ENCODE measurements at places on chromosomes 5 and 9.

GRCh38 chr5:83955916-83956315 is 235.3 kb upstream of the HAPLN1 start:
- DNase-seq, result no peak

DNA sequence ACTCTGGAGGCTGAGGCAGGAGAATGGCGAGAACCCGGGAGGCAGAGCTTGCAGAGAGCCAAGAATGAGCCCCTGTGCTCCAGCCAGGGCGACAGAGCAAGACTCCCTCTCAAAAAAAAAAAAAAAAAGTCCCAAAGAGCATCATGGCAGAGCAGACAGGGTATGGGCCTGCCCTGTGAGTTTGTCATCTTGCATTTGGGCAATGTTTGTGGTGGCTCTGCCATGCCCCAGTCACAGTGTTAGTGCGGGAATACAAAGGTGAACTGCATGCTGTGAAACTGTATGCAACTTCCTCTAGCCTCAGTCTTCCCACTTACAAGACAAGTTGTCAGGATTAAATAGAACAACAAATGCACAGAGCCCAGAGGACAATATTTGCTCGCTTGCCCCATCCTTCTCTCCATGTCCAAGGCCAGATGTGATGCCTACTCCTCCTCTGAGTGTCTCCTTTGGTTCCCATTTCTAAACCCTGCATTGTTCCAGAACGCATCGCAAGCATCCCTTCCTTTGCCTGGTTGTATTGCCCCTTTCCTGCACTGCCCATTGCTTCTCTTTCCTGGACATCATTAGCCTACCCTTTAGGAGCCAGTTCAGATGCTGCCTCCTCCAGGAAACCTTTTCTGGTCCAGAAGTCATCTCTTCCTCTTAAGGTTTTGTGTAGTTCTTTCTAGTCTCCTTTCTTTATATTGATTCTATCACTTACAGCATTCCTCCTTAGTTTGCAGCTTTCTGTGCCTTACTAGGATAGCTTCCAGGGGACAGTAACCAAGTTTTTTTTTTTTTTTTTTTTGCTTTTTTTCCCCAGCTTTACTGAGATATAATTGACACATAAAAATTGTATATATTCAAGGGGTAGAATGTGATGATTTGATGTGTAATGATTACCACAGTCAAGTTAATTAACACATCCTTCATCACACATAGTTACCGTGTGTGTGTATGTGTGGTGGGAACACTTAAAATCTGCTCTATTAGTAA is 69.0 kb upstream of the TNFAIP8 start:
- DNase-seq, result no peak

- no peak for DNase-seq
Measured at GRCh38 chr5:118967059-118967508, 21.3 kb downstream of the DTWD2 start.

GRCh38 chr5:115842089-115842935 is 577 bp downstream of the AP3S1 start:
- peak; percentile 9 for DNase-seq

DNA sequence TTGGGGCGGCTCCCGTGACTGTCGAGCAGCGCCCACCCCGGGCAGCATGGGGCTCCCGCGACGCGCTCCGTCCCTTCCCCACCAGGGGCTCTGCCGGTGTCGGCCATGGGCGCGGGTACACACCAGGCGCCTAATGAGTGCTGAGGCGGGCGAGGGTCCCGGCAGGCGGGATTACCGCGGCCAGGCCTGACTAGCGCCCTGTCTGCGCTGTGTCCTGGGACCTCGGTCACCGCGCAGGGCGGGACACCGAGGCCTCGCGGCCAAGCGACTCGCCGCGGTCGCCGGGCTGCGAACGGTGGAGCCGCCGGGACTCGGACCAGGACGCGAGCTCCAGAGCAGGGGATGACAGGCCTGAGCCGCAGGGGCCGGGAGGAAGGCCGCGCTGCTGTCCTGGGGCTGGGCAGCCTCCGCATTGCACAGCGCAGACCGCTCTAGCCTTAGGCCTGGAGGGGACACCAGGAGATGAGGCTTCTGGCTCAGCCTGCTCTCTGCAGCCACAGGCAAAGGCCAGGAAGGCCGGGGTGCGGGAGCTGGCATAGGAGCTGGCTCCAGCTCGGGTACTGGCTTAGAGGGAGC is 14.1 kb downstream of the LCN10 start:
- DNase-seq, result no peak

DNA sequence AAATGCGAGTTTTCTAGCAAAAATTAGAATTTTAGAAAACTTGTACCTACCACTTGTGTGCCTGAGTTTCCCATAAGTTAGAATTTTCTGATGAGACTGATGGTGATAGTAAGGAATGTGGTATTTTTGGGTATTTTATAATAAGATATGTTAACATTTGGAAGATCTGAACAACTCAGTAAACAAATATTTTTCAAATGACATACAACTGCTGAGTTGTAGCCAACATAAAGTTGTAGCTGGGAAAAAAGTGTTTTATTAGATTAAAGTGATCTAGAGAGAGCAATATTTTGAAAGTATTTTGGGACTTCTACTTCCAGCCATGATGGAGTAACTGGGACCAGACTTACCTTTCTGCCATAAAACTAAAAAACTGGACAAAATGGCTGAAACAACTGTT is 37.9 kb downstream of the GEMIN5 start:
- no peak for DNase-seq

- DNase-seq, result no peak
Measured at GRCh38 chr5:76457674-76458485, 54.8 kb downstream of the IQGAP2 start.

- no peak for DNase-seq
Measured at GRCh38 chr5:100539519-100539918, 4.3 kb downstream of the FAM174A start.

GRCh38 chr9:124384846-124385245 is 30.4 kb downstream of the PSMB7 start:
- DNase-seq, result no peak

GRCh38 chr5:142839711-142840346 is 69.7 kb downstream of the ARHGAP26 start:
- DNase-seq, result no peak

DNA sequence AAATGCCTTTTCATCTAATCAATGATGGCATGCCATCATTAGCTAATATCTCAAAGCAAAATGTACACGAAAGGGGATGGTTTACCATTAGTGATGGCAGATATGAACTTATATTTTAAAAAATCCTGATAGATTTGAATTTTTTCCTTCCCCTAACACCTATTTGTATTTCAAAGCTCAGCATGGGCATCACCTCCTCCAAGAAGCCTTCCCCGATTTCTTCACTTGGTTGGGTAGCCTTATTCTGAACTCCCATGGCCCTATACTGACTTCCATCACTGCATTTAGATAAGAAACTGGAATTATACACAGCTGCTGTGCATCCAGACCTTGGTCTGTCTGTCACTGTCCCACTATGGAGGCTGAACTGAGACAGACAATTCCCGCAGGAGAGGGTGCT is 49.6 kb upstream of the FBXW11 start:
- DNase-seq, result no peak

DNA sequence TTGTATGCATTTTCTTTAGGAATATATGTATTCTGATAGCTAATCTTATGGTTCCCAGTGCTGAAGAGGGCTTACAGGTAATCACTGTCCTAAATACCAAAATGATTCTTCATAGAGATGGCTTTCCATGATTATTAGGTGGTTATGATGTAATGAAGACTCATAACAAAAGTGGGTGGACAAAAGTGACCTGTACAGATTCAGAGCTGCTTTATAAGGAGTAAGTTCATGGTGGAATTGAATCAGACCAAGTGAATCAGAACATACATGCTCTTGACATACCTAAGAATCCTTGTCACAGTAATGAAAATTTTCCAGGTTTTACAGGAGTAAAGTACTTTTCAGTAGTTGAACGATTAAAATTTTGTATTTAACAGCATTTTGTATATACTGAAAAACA is 105.6 kb downstream of the NIPBL start:
- DNase-seq, result no peak

GRCh38 chr5:16542236-16542635 is 74.6 kb downstream of the RETREG1 start:
- DNase-seq, result no peak

DNA sequence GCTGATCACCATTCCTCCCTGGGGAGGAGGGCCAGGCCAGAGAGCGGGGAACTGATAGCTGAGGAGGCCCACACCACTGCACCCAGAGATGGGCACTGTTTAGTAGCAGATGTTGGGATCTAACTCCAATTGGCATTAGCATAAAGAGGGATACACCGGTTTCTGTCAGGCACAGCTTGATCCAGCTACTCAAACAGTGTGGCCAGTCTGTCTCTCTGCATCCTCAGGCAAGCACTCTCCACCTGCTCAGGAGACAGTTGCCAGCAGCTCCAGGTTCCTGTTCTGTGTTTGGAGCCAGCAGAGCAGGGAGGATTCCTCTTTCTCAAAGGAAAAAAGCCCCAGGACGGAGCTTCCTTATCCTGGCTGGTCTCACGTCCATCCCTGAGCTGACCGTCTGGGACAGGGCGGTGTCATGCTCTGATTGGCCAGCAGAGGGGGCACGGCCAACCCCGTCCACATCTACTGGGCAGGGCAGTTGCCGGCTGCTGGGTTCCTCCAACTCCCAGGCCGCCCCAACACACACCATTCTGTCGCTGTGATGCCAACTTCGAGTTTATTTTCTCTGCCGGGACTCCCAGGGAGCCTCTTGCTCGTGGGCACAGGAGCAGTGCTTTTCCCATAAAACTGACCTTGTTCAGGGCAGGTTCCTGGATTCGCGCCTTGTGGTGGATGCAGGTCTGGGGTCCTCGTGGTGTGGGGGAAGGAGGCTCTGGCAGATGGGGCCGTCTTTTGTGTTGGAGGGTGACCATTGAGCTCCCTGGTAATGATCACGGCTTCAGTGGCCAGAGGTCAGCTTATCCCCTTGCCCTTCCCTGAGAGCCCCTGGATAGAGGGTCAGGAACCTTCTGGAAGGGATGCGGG is 47.9 kb downstream of the COL5A1 start:
- DNase-seq, result no peak

- no peak for DNase-seq
Measured at GRCh38 chr9:135777623-135778177, 75.7 kb downstream of the KCNT1 start.

GRCh38 chr9:84447305-84447704 is 106.7 kb upstream of the SLC28A3 start:
- no peak for DNase-seq

DNA sequence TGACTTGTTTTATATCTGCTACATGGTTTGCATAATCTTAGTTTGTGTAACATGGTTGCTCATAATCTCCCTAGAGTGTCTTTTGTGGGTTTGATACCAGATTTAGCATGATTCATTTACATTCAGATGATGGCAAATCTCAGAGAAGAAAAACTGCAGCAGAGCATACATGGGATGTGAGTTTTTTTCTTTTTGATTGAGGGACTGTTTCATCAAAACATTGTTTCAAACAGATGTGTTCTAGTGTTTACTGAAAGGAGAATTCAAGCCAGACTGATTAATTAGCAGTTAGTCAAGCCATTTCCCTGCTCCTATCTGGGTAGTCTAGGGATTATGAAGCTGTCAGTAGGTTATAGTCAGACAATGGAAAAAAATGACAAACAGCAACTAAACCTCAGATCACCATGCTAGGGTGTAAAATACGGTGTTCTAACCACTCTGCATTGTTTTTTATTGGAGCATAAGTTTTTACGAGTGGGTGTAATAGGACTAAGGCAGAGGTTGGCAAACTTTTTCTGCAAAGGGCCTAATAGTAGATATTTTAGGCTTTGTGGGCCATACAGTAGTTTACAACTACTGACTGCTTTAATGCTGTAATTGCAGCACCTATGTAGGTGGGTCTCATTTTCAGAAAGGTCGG is 10.5 kb upstream of the GDNF start:
- DNase-seq, result no peak

Data from CD4-positive, alpha-beta T cell treated with Interleukin-15 for 4 hours (primary cell).